Cortex of kidney (tissue), 1 donor: ENCODE measurements at places on chromosomes 3 and 15.

- no peak for DNase-seq
These were observed 2.1 kb upstream of the FAM131A start for GRCh38 chr3:184335291-184335660.

GRCh38 chr3:17233398-17233800 is 348.6 kb downstream of the PLCL2 start:
- no peak for DNase-seq

DNA sequence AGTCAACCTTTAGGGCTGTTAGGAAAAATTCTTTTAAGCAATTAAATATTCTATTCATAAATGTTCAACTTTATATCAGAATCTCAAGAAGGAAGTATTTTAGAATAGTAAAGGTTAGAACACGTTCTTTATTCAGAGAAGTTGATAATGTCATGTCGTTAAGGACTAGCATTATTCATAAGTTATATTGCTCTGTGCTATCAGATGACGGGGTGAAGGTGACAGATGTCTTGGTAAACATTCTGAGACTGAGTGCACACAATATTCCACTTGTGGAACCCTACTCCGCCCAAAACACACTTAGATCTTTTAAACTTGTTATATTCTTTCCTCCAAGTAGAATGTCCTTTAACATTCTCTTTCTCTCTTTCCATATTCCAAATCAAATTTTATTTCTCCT is 7.9 kb downstream of the AP4E1 start:
- DNase-seq: no peak

DNA sequence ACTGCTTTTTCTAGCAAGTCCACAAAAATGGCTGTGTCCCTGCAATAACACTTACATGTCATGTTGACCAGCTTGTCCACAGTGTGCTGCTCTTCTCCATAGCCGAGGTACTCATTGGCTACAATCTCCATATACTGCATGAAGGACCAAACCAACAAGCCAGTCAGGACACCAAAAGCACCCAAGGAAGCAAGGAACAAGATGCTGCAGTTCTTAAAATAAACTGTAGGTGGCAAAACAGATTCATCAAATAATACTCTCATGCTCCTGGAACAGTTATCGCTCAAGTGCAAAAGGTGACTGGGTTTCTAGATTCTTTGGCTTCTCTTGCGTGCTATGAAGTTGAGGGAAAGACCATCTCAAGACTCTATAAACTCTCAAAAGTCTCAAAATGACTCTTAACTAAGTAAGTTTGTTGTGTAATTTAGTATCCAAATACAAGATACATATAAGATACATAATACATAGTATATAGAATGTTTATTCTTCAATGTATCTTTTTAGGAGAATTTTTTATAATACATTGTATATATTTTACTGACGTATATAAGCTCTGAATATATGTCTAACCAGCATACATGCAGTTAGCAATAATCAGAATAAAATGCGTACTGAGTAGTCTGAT is 57.0 kb downstream of the NEK10 start:
- DNase-seq: no peak

DNA sequence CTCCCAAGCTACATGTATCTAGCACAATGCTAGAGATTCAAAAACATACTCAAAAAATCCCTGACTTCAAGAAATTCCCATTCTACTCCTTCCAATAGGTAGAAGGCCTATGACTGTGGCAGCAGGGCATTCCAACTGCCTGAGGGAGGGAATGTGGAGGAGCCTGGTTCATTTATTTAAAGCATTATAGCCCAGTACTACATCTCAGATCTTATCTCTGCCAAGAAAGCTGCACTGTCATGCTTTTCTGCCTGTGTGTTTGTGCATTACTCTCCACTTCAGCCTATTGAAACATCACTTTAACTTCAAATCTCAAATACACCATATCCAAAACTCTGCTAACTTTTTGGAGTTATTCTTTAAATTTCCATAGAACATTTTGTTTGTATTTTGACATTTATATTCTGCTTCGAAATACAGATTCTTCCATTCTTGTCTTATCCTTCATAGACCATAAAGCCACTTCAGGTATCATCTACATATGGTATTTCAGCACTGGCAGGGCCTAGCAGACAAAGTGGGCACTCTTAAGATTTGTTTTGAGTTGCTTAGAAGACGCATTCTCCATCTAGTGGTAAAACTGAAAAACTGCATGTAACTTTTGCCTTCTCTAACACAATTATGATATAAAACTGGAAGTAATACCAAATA is 59.1 kb upstream of the NEDD4 start:
- DNase-seq: no peak

DNA sequence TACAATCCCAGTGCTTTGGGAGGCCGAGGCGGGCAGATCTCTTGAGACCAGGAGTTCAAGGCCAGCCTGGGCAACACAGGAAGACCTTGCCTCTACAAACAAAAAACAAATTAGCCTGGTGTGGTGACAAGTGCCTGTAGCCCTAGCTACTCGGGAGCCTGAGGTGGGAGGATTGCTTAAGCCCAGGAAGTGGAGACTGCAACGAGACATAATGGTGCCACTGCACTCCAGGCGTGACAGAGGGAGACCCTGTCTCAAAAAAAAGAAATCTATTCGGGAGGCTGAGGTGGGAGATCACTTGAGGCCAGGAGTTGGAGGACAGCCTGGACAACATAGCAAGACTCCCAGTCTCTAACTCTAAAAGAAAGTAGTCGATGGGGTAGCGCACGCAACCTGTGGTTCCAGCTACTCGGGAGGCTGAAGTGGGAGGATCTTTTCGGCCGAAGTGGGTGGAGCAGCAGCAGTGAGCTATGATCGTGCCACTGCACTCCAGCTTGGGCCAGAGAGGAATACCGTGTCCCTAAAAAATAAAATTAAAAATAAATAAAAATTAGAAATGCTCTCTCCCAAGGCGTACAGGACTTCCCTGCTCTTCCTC is 775 bp downstream of the C3orf33 start:
- DNase-seq: no peak

DNA sequence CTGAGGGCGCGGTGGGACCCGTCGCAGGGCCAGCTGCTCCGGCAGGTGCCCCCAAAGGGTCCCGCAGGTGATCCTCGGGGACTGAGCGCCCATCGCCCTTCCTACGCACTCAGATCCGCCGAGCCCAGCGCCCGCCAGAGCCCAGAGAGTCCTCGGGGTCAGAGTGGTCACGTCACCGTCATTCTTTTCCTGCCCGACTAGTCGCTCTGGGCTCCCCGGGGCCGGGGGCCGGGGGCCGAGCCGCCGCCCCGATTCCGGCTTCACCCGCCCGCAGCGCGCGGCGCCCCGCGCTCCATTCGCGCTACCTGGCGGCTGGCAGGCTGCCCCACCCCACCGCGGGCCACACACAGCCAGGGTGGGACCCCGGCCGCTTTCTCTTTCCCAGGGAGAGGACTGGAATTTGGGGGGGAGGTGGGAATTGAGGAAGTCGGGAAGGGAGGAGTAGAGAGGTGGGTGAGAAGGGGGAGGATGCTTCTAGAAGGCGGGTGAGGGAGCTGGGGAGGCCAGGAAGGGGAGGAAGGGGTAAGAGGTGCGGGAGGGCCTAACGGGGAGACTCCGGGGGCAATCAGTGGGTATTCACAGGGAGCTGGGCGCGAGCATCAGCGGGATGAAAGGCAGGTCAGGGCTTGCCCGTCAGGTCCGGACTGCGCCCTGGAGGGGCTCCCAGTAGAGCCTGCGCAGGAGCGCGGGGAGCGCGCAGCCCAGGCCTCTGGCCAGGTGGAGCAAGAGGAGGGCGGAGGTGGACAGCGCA is 36.1 kb upstream of the EPHB3 start:
- no peak for DNase-seq

DNA sequence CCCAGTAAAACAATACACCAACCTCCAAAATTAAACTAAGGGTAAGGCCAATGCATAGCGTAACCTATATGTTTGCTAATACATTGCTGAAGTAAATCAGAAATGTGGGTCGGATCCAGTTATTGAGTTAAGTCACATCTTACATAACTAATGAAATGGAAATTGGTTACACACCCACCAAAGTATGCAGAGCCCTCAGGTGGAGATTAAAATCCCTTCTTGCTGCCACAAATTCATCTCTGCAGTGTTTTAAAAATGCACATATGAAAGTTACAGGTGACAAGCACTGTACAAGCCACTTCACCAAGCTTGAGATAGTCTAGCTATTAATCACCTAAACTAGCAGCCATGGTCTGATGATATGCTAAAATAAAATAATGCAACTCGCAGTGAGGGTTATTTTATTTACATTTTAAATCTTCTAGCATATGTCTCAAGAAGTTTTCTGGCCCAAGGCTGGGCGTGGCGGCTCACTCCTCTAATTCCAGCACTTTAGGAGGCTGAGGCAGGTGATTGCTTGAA is 130.6 kb downstream of the AQP9 start:
- DNase-seq: no peak

DNA sequence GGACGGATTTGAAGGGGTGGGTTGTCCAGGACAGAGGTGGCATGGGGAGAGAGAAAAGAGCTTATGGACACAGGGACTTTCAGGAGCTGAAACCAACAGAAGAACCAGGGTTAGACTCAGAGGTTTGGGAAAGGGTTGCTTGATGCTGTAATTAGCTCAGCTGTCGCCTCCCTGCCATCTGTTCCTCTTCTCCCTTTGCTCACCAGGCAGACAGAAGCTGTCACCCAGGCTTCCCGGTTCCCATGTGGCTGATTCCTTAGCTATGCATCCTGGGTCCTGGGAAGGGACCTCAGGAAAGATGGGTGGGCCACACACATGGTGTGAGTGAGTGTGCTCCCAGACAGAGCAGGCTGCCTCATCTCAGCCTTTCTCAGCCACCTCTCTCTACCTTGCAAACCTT is 14.1 kb downstream of the PTPN23 start:
- DNase-seq: no peak

DNA sequence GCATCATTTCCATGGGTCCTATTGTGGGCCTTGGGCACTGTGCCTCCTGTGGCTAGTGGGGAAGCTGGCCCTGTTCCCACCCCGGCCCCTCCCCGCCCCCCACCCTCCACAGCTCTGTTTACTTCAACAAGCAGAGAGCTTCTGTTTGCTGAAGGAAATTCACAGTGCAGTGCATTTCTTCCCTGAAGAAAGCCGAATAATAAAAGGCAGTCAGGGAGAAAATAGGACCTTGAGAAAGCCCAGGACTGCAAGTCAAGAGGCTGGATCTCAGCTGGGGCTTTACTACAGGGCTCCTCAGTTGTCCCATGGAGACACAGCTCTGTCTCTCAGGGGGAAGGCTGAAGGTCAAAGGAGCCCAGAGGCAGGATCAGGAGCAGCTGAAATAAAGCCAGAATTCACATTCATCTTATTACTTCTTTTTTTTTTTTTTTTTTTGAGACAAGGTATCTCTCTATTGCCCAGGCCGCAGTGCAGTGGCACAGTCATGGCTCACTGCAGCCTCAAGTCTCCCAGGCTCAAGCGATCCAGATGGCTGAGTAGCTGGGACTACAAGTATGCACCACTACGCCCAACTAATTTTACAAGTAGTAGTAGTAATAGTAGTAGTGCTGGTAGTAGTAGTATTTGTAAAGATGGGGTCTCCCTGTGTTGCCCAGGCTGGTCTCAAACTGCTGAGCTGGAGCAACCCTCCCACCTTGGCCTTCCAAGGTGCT is 33.0 kb upstream of the LACTB start:
- DNase-seq: no peak

DNA sequence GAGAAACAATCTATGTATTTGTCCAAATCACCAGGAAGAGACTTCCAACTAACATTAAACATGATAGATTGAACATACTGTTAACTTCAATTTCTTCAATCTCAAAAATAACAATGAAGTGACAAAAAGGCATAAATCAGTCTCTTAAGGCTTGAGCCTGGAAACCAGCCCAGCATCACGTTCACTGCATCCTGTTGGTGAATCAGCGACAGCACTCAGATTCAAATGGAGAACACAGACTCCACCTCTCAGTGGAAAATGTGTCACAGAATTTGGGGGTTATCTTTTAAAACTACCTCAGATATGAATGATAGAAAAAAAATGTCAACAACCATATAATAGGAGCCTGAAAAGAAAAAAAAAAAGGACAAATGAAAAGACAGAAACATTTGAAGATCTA is 212.0 kb downstream of the MINAR1 start:
- DNase-seq: no peak

DNA sequence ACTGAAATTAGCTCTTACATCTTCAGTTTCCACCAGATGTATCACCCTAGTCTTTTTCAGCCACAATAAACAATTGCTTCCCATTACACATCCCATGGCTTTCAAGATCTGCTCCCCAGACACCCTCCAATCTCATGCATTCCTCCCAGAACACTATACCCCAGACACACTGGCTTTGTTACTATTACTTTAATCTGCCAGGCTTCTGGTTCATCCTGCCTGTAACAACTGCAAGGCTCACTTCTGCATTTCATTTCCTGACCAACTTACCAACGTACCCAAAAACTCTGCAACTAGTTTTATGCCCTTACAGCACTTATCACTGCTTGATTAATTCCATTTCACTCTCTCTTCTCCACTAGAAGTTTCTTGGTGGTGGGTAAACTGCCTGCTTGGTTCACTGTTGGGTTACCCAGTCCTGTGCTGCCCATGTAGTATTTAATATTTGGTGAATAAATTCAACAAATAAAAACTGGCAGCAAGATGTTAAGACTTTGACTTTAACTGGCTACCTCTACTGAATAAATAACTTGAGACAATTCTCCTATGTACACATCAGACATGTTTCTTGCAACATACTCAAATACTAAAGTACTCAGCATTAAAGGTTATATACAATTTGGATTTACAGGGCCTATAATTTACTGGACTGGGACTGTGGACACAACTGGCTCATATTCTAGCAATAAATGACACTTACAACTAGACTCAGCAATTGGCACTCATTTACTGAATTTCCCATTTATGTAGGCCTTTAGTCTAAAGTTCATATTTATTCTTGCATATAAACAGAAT is 2.7 kb downstream of the RPL22L1 start:
- DNase-seq: no peak

GRCh38 chr15:75483961-75484360 is 32.5 kb upstream of the SIN3A start:
- DNase-seq: no peak

DNA sequence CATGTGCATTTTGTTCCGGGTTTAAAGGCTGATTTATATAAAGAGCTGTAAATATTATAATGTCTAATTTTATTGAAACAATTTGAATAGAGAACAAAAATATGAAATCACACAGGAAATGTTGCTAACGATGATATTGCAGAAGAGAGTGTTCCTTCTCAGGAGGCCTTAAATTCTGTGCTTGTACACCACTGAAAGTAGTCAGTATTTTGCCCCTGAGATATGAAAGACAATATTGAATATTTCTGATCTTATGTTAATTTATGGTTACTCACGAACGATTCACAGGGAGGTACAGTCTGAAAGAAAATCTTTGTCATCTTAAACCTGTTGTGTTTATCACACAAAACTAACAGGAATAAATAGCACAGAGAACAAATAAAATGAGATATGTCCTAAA is 213.2 kb upstream of the PLSCR5 start:
- no peak for DNase-seq

GRCh38 chr15:65033659-65034269 is 4.3 kb upstream of the MTFMT start:
- no peak for DNase-seq
